Stimulated activated CD4-positive, alpha-beta T cell treated with anti-CD3 and anti-CD28 coated beads, Interleukin-4, amount 100 ng/mL, for 48 hours (primary cell): ENCODE measurements at places on chromosomes 3 and 15.

GRCh38 chr15:23839893-23840474 lies 152.9 kb upstream of the NDN start:
- DNase-seq = no peak

DNA sequence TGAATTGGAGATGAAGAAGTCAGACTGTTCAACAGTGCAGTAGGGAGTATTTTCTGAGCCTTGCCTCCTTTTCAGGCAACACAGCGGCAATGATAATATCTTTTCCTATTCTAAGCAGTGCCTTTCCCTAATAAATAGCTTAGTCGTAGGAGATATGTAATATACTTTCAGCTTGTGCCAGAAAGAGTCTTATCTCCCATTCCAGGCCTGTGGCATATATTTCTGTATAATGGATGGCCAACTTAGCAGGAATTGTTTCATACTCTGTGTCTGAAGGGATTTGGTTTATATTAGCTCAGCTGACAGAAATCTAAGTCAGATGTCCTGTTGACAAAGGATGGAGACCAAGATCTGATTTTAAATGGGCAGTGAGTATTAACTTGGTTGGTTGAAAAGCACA lies 397.1 kb downstream of the CACNA2D3 start:
- DNase-seq = no peak

- no peak for DNase-seq
Measured at GRCh38 chr3:46692566-46692990, 901 bp downstream of the ALS2CL start.

DNA sequence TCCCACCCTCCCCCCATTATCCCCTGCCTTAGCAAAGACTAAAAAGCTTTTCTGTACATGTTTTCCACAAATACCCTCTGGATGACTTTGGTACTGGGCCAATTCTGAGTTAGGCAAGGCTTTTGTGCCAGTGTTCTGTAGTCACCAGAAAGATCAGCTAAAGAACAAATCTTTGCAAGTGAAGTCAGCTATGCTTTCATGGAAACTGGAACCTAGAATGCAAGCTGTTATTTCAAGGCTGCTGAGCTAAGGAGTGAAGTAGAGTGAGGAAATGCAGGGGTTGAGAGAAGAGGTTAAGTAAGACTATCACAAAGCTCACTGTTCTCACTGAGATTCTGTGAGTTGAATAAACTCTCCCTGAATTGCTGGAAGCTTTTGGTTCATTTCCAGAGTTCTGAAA lies 107.8 kb upstream of the CNTN3 start:
- DNase-seq = no peak

DNA sequence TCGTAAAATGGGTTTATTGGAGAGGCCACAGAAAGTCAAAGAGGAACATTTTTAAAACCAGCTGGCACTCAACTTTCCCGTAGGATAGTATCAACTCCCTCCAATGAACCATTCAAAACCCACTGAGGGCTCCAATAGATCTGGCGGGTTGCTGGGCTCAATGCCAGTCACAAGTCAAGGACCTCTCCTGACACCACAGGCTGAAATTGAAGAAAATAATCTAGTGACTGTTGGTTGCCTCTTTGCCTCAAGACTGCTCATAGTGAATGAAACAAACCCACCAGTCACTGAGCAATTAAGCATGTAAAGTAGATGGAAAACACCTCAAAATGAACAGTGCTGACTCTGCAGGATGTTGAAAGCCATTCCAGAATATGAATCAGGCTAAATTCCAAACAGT lies 500.6 kb upstream of the AGTR1 start:
- no peak for DNase-seq

DNA sequence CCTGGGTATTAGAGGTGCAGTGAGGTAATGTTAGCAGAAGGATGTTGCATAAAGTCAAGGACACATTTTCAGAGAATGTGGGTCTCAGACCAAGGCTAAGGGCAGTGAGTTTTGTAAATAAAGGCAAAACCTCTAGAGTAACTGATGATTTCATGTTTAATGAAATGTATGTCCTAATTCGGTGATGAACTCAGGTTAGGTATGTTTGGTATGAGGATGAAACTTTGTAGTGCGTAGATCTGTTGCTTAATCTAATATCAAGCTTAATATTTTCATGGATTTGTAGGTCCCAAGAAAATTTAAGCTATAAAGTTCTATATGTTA lies 3.6 kb downstream of the USP50 start:
- DNase-seq = no peak

GRCh38 chr3:52890735-52891134 lies 6.6 kb downstream of the STIMATE start:
- DNase-seq = peak; percentile 26

DNA sequence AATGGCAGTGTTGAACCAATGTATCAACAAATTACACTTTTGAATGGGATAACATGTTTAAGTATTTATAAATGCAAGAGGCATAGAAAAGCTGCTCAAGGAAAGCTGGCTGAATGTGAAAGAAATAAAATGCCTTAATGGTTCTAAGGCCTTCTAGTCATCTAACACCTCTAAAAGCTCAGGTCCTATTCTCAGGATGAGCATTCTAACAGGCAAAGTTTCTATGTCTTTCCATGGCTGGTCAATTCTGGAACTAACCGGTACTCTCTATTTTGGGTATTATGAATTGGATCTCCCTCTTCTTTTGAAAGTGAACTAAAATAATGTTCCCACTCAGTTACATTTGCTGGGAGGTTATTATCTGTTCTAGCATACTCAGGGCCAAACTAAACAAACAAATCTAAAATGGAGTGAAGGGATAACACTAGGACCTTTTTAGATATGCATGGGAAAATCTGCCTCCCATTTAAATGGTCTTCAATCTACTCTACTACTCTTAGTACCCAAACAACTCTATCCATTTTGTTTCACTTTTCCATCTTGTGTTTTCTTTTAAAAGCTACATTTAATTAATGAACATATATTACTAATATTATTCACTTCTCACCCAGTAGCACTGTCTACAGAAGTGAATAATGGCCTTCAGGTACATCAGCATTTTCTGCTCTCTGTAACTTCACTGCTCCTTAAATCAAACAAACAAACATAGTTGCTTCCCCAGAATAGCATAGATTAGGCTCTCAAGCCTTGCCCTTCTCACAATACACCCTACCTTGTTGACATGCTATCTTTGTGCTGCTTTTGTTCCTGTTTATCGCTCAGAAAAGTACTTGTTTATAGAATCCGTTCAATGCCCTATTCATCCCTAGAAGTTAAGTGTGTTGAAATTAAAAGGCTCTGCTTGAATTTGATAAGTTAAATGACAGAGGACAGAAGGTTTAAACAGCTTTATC lies 46.4 kb downstream of the CBLB start:
- no peak for DNase-seq

GRCh38 chr3:10557250-10557649 lies 51.9 kb upstream of the ATP2B2 start:
- no peak for DNase-seq

DNA sequence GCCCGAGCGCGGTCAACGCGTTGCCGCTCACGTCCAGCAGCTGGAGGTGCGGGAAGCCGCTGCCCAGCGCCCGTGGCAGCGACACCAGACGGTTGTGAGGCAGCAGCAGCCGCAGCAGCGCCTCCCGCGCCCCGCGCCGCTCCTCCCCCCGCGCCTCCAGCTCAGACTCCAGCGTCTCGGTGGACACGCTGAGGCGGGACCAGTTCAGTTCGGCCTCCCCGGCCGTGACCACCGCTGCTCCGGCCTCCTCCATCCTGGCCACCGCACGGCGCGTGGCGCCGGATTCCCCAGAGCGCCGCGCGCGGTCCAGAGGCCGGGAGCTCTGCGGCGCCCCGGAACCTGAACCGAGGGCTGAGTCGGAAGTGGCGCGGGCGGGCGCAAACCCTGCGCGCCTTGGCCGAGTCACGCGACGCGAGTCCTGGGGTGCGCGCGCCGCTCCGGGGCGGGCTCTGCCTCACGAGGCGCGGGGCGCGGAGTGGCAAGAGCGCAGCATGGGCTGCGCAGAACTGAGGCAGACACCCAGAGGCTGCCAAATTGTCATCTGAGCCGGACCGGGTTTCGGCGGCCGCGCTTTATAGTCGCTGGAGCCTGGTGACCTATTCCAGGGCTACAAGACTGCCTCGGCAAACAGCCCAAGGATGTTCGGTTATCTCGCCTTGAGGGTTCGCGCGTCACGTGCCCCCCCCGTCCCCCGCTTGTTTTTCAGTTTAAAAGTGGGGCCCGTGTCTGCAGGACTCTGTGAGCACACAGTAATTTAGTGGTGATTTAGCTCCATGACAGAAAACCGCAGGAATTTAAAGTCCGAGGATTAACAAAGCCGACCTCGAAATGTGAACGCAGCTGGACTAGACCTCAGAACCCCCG lies at the start of gene LRRC58:
Gene LRRC58, minus strand, starts transcription at position 364 of the 864 bp plus-strand sequence. Its CDS starts 111 bp downstream, at position 253.
- DNase-seq = peak; percentile 78
